ENCODE measurements at places on chromosomes 2 and 18.

DNA sequence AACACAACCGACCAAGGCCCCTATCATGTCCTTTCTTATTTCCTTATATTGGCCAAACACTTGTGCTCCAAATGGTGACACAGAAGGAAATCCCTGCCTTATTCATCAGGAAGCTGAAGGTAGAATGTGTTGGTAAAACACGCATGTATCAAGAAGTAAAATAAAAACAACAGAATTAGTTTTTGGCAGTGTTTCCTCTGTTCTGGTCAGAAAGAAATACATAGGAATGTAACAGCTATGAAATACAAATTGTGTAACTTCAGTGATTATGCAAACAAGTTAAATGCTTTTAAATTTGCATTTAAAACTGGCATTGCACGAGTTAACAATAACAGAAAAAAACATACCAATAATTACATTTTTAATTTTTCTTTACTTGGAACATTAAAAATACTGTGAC is 19.3 kb downstream of the ST6GAL2 start:
- no peak for DNase-seq

DNA sequence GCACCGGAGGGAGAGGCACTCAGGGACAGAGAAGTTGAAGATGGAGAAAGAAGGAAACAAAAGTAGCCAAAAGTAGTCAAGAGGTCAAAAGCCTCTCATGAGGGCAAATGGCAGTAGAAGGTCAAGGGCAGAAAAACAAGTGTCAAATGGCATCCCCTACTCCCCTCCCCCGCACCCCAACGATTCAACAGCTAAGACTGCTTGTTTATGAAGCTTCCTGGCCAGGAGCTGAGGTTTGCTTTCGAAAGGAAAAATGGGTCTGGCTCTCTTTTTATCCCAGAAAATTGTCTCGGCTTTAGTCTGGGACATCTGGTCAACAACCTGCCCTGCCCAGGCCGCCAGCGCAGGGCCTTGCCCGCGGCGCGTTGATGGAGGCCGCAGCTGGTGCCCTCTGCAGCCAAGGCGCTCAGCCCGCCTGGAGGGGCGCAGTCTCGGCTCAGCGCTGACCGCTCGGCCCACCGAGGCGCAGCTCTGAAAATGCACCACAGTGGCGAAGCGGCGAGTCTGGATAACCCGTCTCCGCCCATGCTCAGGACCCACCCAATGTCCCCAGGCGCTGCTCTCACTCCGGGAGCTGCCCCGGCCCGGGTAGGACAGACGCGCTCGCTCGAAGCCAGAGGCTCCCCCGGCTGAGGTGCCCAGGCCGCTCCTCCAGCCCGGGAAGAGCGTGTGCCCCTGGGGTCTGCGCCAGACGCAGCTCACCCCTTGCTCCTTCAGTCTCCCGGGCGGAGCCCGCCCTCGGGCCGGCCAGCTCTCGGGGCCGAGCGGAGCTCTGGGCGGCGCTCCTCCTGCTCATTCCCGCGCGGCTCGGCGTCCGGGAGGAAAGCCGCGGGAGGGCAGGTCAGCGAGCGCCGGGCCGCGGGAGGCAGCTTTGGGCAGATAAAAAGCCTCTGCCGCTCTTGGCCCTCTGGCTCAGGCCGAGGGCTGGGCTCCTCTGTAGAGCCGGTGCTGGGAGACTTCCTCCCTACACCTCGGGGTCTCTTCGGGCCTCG is 1.8 kb upstream of the TBR1 start:
- peak; percentile 46 for DNase-seq

DNA sequence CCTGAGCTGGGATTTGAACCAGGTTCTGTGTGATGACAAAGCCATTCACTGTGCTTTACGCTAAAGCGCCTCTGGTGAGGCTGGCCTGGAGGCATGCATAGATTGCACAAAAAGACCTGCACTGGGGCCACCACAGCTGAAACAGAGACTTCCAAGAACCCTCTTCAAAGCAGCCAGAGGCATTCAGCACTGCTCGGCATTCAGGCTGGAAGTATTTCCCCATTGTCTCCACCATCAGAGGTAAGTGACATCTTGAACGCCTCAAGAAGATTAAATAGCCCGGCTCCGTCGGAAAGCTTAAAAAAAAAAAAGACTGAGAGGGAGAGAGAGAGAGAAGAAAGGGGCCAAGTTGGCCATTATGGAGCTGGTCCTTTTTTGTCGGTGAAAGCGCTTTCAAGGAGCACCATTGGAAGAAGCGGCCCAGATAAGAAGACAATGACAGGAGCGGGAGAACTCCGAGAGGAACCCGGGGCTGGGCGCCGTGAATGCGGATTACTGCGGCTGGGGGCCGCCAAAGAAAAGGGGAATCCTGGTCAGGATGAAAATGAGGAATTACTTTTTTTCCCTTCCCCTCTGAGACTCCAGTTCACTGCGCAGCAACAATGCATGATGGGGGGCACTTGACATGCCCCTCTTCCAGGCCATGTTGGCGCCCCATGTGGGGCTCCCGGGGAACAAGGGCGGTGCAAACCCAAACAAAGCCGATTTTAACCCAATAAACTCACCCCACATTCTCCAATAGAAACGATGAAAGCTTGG is 228.3 kb downstream of the MYCN start:
- no peak for DNase-seq

DNA sequence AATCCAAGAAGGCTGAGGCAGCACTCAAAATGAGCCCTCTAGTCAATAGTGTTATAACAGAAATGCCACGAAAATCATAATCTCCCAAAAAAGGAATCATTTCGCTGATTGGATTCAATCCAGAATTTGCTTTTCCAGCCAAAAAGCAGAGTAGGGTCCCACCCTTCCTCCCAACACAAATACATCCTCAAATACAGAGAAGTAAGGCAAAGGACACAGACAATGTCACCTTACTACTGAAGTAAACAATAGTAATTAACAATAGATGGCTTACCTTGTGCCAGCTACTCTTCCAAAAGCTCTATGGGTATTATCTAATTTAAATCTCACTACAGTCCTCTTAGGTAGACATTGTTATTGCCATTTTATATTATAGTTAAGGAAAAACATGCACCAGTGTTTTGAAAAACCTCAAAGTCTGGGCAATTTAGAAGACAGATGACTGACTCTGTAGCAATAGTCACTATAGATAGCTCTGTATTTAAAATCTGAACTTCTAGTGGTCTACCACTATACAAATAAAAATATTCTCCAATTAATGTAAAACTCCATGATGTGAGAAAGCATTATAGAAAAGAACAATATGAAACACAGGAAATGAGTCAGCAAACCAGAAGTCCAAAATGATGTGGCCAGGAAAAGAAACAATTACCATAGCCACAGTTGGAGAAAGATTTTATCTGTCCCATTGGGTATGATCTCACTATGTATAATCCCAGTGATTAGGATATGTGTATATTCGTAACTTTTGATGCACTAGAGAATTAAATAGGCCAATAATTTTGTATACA is 305.0 kb upstream of the ERBB4 start:
- no peak for DNase-seq

GRCh38 chr2:66874411-66874810 is 439.5 kb downstream of the MEIS1 start:
- no peak for DNase-seq

GRCh38 chr18:41967680-41968079 is 12.6 kb downstream of the PIK3C3 start:
- DNase-seq = no peak

- DNase-seq = no peak
Observed at GRCh38 chr2:56739413-56739812, 555.6 kb downstream of the CCDC85A start.

DNA sequence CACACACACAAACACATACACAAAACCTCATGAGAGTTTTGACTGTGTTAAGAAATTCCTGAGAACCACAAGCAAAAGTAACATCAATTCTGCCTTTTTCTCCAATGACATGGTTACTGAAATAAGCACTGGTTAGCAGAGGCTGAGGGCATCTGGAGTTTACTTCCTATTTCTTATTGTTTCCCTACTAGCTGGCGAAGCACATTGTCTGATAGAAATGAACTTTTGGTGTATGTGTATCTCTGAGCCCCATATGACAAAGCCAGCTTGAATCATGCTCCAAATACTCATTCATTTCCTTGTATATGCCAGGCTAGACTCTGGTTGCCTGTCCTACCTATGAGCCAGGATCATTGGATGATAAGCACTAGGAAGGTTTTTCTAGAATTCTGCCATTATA is 203.1 kb downstream of the NCKAP5 start:
- no peak for DNase-seq

- no peak for DNase-seq
Observed at GRCh38 chr2:40090044-40090443, 311.0 kb upstream of the THUMPD2 start.

DNA sequence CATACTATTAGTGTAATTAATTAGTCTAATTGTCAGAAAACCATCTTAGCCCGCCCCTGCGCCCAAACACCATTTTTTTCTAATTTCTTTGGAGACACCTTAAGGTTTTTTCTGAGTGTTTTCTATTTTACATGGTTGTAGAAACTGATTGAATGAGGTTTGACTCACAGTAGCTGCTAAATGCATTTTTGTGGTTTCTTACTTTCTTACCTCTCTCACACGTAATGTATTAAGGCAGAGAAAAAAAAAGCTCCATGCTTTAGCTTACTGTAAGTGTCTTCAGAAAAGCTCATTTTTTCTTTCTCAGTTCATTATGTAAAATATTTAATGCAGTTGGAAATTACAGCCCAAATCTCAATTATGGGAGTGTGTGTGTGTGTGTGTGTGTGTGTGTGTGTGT is 548.5 kb upstream of the LRRTM4 start:
- DNase-seq = no peak

DNA sequence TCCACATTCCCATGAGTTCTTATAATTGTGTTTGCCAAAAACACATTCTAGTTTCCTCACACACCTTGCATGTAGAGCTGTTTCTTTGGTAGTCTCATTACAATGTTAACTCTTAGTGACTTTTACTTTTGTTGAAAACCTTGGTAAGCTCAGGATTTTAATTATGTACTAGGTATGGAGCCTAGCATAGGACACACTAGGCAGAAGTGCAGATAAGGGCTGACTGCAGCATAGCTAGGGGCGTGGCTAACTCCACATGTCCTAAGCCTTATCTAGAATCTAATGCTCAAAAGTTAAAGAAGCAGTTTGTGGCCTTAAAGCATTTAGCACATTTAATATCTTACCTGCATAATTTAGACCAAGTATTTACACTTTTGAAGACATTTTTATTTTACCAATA is 153.7 kb upstream of the FBXO11 start:
- no peak for DNase-seq

DNA sequence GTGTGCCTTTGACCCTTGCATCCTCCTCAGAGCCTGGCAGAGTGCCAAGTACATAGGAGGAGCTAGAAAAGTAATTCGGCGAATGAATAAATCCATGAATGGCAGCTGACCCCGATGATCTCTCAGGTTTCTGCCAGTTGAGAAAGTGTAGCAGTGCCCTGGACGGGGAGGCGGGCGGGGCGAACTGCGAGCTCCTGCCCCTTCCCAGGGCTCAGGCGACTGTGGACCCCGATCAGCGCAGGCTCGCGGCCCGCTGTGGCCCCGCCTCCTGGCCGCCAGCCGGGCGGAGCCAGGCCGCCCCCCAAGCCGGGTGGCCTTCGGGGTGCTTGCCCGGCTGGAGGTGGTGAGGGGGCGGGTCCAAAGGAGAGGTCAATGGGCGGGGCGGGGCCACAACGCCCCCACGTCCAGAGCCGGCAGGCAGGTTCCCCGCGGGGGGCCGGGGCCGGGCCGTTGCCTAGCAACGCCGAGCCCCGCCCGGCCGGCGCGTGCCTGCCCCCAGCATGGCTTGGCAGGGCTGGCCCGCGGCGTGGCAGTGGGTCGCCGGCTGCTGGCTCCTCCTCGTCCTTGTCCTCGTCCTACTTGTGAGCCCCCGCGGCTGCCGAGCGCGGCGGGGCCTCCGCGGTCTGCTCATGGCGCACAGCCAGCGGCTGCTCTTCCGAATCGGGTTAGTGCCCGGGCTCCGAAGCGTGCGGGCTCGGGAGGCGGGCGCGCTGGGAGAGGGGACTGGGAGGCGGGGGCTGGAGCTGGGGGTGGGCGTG is 30.6 kb upstream of the TMBIM1 start:
- peak; percentile 74 for DNase-seq
